ENCODE measurements at places on chromosomes 11 and 22.

DNA sequence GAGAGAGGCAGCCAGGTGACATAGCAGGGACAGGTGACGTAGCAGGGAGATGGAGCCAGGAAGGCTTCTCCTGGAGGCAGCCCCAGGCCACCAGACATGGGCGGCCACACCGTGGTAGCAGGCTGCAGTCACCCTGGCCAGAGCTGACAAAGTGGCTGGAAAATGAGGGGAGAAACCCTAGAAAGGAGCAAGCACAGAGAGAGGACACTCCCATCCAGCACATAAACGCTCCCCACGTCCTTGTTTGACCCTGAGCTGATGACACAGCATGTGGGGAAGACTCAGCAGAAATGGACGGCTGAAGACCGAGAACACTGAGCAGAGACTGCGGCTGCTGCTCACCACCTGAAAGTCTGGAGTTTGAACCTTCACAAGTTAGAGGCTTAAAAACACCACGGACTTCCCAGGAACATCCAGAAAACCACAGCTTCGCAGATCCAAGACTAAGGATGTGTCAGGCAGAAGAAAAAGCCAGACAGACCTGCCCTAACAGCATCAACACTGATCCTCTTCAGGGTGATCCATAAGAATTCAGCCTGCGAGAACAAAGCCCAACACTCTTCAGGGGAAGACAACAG is 28.7 kb downstream of the DRD4 start:
- DNase-seq = no peak

DNA sequence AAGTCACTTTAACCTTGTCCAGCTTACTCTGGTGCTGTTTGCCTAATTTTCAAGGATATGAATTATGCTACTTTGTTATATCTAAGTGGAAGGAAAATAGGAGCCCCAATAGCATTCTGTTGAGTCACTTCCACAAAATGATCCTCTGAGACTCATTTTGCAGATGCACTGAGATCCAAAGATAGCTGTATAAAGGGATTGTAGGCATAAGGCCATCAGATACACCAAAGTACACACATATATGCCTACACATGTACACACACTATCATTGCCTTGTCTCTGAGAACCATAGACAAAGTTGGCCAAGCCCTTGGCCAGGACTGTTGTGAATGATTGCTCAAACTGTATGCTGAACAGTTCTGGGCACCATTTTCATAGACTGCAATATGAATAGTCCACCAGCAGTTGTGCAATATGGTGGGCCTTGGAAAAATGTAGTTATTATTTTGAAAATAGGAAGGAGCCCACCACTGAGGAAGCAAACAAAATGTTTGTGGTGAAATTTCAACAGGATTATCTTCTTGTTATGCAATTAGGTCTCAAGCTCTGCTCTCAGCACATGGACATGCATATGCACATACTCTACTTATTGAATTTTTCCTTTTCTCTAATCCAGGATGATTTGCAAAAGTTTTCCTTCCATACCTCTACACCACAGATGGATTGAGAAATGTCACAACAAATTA is 186.0 kb upstream of the CTSC start:
- no peak for DNase-seq

GRCh38 chr11:11555208-11555607 is 66.6 kb downstream of the GALNT18 start:
- no peak for DNase-seq

GRCh38 chr11:45933131-45933831 is 10.8 kb downstream of the LARGE2 start:
- DNase-seq = no peak
